ENCODE measurements at places on chromosomes 5 and 9. TPM values are rescaled to one million over a fixed set of nuclear protein-coding genes. Genes with fewer than 3 reads are reported as not detected.

GRCh38 chr9:4764033-4764432, 23.0 kb upstream of the AK3 start:
- H3K27ac ChIP-seq: no peak overlapping the region
- no peaks in the 10 kb centered on the region for H3K36me3 ChIP-seq
- H3K4me3 ChIP-seq: no peak overlapping the region
- no peak for DNase-seq

Gene APBB3
- total RNA-seq: 20.2 TPM

DNA sequence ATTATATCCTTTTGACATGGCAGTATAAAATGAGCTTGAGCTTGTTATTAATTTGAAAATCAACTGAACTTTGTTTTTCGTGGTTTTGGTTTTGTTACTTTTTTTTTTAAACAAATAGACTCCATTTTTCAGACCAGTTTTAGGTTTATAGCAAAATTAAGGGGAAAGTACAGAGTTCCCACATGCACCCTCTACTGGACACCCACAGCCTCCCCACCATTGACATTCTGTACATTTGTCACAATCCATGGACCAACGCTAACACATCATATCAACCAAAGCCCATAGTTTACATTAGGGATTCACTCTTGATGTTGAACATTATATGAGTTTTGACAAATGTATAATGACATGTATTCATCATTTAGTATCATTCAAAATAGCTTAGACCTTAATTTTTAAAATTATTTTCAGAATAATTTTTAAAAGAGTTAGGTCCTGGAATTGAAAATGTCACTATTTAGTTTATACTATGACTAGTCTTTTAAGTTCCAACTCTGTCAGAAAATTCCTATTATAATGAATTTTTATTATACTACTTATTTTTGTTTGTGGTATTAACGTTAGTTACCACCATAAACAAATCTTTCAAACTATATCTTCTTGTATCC, 35.3 kb upstream of the JMY start:
- no peaks in the 10 kb centered on the region for H3K36me3 ChIP-seq
- no peaks in the 10 kb centered on the region for H3K4me1 ChIP-seq
- DNase-seq: no peak
- no peak overlapping the region for H3K4me3 ChIP-seq
- no peaks in the 10 kb centered on the region for H3K27me3 ChIP-seq

DNA sequence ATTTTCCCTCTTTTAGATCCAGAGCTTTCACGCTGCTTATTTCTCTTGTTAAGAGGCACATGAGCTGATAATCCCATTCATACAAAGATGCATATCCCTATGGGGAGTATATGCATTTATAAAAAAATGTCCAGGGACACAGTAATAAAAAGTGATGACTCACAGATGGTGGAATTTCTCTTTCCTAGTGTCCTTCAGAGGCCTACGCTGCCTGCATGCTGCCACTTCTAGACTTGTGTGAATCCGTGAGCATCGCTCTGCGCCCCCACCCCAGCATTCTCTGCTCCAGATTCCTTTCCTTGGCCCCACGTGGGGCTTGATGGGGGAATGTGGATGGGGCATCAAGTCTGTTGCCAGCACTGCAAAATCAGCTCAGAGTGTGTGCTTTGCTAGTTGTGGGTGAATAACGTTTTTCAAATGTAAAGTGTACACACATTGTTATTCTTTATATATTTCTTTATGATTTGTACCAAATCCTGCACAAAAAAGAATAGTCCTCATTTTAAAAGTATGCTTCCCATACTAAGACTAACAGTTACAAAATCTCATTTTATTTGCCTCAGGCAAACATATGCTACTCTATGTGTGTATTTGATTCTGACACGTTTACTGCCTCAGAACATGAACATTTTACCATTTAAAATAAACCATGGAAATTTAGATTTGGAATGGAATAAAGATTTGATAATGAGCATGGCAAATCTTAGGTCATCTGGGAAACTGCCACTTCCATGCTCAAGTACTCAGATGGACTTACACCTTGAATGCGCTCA, 22.4 kb upstream of the RASGRF2 start:
- DNase-seq: no peak
- no peaks in the 10 kb centered on the region for H3K27me3 ChIP-seq
- no peaks in the 10 kb centered on the region for H3K36me3 ChIP-seq
- no peak overlapping the region for H3K27ac ChIP-seq
- no peak overlapping the region for H3K4me3 ChIP-seq
- H3K4me1 ChIP-seq: no peaks in the 10 kb centered on the region

DNA sequence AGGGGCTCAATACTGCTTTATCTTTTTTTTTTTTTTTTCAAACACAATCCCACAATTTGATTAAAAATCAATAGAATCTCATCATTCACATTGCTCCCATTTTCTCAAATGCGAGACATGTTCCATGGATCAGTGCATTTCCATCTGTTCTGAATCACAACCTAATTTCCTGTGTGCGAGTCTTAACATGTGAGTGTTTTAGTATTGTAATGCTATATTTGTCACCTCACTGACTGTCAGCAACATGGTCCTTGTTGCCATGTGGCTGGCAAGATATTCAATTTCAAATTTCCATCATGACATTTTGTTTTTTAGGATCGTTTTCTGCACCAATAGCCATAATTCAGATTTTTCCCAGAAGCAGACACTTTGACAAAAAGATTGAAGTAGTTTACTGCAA, 233.2 kb upstream of the PRDM9 start:
- H3K4me1 ChIP-seq: no peaks in the 10 kb centered on the region
- no peak overlapping the region for H3K27ac ChIP-seq
- H3K4me3 ChIP-seq: no peak overlapping the region
- no peaks in the 10 kb centered on the region for H3K27me3 ChIP-seq
